ENCODE measurements at places on chromosomes 11 and 22. TPM values are rescaled to one million over a fixed set of nuclear protein-coding genes. Genes with fewer than 3 reads are reported as not detected.

TENM4 gene
- 2.6 TPM for total RNA-seq

OR2AG2 gene
- total RNA-seq, result 0.12 TPM

DCPS gene
- 11.7 TPM for total RNA-seq

SMDT1 gene
- 5.7 TPM for total RNA-seq

CPT1B gene
- 4.0 TPM for total RNA-seq

SCO2 gene
- 3.2 TPM for total RNA-seq

GLB1L2 gene
- total RNA-seq, result 2.4 TPM

EEF1G gene
- total RNA-seq, result 1,028 TPM

ANKK1 gene
- total RNA-seq, result under 0.01 TPM

CST6 gene
- 0.85 TPM for total RNA-seq

TSGA10IP gene
- total RNA-seq, result not detected

RIMBP3C gene
- total RNA-seq, result 0.12 TPM

MIOX gene
- not detected for total RNA-seq

OVOL1 gene
- not detected for total RNA-seq

SYNGR1 gene
- 12.2 TPM for total RNA-seq

MMP3 gene
- 928 TPM for total RNA-seq

TMEM179B gene
- total RNA-seq, result 38.0 TPM

DDX25 gene
- total RNA-seq, result 0.16 TPM

MS4A12 gene
- not detected for total RNA-seq

KCNK4 gene
- total RNA-seq, result not detected

ENTHD1 gene
- not detected for total RNA-seq

AGBL2 gene
- 1.3 TPM for total RNA-seq

OR52I1 gene
- total RNA-seq, result not detected

Measured in hair follicle dermal papilla cell (primary cell).